Progenitor cell of endocrine pancreas (in vitro differentiated cells): ENCODE measurements at places on chromosomes 5 and 9.

DNA sequence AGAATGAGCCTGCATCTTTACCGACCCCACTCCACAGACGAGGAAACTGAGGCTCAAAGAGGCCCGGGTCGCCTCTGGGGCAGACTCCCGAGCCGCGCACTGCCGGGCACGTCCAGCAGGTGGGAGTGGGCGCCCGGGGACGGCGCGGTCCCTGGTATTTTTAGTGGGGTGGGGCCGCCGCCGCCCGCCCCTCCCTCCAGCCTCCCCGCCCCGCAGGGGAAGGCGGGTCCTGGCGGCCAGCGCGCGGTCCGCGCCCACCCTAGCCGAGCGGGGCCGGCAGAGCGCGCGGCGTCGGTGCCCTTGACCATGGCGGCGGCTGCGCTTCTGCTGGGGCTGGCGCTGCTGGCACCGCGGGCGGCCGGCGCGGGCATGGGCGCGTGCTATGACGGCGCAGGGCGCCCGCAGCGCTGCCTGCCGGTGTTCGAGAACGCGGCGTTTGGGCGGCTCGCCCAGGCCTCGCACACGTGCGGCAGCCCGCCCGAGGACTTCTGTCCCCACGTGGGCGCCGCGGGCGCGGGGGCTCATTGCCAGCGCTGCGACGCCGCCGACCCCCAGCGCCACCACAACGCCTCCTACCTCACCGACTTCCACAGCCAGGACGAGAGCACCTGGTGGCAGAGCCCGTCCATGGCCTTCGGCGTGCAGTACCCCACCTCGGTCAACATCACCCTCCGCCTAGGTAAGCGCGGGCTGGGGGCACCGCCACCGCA lies at the start of gene LAMC3:
LAMC3 (plus strand) TSS at position 266 of the 710 bp plus-strand sequence; CDS start at position 307, 41 bp downstream.
- no peak for DNase-seq

DNA sequence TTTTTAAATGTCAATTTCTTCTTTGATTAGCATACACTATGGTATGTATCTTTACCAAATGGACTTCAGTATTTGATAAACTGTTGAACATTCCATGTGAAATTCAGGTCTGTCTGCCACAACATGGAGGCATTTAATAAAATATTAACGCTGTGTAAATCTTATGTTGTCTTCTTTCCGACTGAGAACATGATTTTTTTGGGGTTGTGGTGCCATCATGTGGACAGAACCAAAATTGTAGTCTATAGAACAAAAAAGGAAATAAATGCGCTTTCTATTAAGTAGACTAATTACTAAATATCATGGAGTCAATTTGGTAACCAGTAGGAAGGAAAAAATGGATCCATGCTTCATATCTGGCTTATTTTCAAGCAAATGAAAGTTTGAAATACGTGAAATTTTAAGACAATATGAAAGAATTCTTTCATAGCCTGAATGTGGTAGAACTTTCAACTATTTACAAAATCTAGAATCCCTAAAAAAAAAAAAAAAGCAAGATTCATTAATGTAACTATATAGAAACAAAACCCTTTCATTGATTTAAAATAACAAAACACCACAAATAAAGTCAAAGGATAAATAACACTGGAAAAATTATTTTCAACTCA lies 2.8 kb upstream of the PLK2 start:
- DNase-seq: no peak

DNA sequence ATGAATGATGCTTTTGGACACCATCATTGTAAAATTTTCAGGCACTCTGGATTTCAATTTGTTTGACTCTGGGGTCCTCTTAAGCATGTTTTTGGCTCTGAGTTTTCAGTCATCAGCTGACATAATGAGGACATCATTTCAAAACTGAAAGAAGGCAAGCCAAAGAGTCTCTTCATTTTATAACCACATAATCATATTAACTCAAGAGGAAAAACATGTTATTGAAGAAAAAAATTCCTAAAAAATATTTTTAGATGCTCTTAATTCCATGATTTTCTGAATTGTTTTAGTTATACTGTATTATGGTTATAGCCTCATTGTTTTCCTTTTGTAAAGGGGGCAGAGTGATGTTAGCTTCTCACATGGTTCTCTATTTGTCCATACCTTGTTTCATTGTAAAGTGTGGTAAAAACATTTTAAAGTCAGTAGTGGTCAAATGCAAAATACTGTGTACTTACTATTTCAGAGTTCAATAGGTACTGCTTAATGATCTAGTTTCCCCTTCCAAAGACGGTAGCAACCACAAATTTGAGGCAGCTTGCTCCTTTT lies 472.1 kb downstream of the DMRT2 start:
- no peak for DNase-seq

DNA sequence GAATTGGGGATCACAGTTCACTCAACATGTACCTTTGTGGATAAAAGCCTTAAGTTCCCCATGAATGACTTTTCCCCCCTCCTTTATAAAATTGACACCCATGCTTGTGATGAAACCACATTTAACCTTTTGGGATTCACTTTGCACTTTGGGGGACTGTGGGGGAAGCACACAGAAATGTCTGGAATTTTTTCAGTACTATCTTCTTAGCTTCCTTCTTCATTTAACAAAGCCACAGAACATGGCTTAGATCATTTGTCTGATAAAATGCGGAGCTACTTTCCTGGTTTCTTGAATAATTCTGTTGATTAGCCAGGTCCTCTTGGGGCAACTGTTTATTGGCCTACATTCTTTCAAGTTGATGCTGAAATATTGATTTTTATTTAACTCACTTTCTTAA lies 29.9 kb downstream of the TNFSF15 start:
- no peak for DNase-seq

- no peak for DNase-seq
These were observed 34.4 kb downstream of the RABGAP1 start for GRCh38 chr9:122975196-122975595.

- DNase-seq: no peak
These were observed 4.9 kb downstream of the AK6 start for GRCh38 chr5:69364414-69364813.

DNA sequence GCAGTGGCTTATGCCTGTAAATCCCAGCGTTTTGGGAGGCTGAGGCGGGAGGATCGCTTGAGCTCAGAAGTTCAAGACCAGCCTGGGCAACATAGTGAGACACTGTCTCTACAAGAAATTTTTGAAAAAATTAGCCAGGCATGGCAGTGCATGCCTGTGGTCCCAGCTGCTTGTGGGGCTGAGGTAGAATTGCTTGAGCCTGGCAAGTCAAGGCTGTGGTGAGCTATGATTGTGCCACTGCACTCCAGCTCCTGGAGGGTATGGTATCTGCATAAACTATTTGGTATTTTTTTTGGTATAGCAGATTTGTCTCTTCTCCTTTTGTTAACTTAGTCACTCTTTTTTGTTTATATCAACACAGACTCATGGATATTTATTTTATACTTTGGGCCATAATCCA lies 61.5 kb upstream of the TEX48 start:
- DNase-seq: no peak

DNA sequence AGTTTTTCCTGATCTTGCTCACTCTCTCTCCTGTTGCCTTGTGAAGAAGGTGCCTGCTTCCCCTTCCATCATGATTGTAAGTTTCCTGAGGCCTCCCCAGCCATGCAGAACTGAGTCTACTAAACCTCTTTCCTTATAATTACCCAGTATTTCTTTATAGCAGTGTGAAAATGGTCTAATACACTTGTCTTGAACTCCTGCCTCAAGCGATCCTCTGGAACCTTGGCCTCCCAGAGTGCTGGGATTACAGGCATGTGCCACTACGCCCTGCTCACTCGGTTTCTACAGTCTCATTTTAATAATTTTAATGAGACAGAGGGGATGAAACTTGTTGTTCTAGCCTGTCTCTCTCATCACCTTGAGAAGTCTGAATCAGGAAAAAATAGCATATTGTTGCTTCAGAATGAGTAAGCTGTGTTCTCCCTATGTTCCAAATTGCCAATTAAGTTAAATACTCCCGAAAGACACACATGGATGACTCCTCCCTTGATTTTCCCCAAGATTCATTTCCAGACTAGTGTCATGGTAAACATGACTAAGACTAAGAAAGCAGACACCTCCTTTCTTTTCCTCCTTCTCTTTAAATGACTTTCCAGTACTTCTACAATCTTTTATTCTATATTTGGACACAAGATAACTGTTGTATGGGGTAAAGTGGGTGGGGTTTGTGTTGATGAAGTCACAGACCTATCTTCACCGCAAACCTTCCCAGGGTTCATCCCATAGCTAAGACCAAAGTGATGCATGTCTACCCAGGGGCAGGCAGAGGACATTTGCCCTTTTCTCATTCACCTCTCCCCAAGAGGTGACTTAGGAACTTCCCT lies 7.8 kb upstream of the DNAJC18 start:
- DNase-seq: no peak

- DNase-seq: no peak
These were observed 9.1 kb upstream of the ANKH start for GRCh38 chr5:14880688-14881087.

DNA sequence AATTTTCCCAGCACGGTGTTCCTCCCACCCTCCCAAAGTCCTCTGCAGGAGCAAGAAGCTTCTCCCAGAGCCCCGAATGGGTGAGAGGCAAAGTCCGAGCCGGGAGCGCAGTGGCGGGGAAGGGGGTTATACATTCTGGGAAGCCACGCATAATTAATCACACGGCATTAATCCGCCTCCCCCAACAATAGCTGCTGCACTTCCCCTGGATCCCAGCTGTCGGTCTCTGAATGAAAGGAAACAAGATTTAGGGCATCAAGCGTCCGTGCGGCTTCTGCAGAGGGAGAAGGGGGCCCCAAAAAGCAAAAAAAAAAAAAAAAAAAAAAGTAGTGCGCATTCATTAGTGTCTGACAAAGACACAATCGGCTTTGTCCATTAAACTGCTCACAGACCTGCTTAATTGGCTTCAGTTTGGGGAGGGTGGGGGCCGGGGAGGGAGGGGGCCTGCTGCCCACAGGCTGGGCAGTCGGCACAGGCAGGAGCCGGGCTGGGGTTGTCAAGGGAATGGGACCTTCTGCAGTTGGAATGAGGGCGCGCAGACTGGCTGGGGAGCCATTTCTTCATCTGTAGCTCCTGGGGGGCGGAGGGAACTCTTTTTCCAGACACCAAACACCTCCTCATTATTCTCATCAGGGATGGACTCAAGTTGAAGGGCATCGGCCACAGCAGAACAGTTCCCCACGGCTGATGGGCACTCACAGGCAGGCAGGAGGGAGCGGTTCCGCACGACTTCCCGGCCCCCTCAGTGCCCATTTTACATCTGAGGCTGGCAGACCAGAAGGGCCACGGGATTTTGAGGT lies 3.4 kb downstream of the NOTCH1 start:
- no peak for DNase-seq
